ENCODE measurements at places on chromosomes 1 and 21.
A peak's percentile ranks its signal among the peaks of the same experiment; 100 is the strongest.

GRCh38 chr1:23701310-23701709, 9.7 kb downstream of the RPL11 start:
- DNase-seq: no peak

GRCh38 chr1:234396871-234397270, 23.6 kb downstream of the COA6 start:
- no peak for DNase-seq

- no peak for DNase-seq
Observed at GRCh38 chr1:200525090-200525987, 95.2 kb downstream of the KIF14 start.

DNA sequence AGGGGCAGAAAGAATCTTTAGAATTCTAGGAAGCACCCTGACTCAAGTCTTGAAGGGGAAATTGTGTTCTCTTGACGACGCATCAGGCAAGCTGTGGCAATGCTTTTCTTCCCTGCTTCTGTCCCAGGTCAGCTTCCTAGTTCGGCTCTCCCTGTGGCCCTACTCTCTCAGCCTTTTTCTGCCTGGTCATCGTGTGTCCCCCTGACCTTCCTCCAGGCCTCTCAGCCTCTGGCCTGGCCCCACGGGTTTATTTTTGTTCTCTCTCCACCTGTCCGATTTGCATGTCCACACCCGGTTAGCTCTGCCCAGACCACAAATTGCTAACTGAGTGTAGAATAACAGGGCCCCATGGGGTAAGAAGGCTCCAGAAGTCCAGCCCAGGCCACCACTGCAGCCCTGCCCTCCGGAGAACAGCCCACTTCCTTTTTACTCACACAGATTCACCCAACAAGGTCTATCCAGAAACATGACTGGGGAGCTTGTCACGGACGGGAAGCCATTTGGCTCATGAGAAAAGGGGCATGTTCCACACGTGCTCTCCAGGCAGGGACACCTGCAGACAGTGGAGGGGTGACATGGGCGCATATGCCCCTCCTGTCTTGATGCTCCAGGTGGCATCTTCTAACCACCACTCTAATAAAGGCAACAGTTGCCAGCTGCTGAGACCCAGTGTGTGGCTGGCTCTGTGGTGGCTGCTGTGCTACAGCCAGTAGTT, 9.8 kb downstream of the KCNN3 start:
- no peak for DNase-seq

- no peak for DNase-seq
Observed at GRCh38 chr1:33342041-33342723, 21.3 kb upstream of the A3GALT2 start.

GRCh38 chr1:2279210-2279639, 51.1 kb downstream of the SKI start:
- DNase-seq: no peak

GRCh38 chr1:92066321-92066720, 8.9 kb downstream of the SETSIP start:
- no peak for DNase-seq

GRCh38 chr1:109474697-109475096, 8.4 kb downstream of the SYPL2 start:
- DNase-seq: no peak

GRCh38 chr1:226533220-226533619, 15.3 kb upstream of the STUM start:
- no peak for DNase-seq

DNA sequence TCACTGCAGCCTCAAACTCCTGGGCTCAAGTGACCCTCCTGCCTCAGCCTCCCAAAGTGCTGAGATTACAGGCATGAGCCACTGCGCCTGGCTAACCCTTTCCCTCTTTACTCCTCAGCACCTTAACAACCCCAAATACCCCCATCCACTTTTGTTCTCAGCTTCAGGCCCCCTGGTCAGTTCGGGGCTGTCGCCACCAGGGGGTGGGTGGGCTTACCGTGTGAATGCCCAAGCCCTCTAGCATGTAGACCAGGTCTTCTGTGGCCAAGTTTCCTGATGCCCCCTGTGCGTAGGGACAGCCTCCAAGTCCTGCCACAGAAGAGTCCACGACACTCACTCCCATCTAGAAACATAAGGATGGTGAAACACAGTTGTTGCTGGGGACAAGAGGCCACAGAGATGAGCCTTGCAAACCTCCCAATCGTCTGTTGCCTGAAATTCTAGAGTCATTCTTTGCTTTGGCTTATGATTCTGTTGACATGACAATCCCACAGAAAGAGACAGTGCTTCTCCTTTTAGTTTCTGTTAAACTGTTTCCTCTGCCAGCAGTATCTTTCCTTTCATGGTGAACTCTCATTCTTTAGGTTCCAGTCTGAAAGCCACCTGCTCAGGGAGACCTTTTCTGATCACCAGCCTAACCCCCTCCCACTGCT, 3.8 kb upstream of the GALE start:
- no peak for DNase-seq

DNA sequence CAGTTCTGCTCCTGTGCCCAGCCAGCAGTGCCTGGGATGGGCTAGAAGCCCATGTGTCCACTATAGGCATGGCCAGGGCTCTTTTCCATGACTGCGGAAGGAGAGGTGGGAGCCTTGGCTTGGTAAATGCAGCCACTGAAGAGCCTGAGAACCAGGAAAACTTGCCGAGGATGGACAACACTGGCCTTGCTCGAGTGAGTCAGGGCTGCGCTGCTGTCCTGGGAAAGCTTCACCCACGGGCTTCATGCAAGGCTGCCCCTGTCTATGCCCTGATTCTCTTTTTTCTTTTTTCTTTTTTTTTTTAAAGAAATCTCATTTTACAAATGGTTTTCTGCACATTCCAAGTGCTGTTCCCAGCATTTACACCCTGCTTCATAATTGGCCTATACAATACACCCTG, 156.5 kb downstream of the CAMTA1 start:
- DNase-seq: no peak

DNA sequence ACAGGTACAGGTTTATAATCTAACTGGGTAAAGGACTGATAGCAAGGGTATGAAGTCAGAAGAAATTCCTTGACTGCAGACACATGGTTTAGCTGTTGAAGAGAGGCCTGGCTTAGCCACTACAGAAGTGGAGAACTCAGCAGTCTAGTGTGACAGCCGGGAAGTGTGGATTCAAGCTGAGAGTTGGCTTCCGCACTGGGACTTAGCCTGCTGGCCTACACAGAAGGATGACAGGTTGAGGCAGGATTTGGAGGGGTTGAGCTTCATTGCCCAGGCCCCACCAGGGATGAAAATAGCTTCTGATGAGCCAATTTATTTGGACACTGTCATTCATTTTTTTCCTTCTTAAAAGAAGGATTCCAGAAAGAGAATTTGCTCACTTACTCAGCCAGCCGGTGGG, 284.4 kb downstream of the PCP4 start:
- DNase-seq: no peak

DNA sequence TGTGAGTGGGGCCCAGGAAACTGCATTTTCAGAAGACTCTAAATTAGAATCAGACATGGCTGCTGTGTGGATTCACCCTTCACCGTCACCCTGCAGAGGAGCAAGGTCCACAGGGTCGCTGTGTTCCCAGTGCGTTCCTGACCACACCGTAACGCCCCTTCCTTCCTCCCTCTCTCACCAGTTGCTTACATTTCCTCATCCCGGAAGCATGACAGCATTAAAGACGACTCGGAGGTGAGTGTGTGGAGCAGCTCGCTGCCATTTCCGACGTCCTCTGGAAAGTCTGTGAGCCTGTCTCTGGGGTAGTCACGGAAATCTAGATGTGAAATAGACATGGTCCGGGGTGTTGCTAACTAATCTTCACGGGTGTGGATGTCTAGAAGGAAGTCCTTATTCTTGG, 45.9 kb downstream of the FAAP20 start:
- DNase-seq: peak; percentile 62

DNA sequence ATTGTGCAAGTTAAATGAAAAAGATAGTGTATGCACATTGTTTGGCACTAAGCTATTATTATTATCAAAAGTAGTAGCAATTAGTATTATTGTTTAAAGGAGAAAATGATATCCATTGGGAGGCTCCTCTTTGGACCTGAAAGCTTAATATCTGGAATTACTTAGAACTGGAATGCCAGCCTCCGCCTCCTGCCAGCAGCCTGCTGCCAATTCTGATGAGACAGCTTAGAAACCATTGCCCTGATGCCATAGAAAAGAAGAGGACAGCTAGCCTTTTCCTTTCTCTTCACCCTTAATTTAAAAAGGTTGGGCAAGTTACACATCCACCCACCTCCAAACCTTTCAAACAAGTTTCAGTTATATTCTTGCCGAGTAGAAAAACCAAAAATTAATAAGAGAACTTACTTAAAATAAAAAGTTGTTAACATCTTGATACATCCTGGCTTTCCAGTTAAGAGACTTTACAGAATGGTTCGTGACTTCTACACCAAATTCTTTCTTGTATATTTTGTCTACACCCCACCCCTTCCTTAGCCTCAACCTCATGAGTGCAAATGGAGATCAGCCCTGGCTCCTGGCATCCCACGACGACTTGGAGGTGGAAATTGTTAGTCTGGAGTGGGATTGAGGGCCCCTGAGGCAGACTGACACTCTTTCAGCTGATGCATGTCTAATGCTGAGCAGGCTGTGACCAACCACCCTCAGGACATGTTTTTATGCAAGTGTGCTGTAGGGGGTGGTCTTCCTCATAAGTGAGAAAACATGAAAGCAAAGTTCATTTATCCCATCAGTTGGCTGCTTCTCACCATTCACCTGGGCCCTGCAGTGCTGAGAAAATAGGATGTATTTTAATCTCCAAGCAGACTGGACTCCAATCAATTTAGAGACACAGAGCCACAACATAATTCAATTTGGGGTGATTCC, 120.6 kb downstream of the KCNJ15 start:
- DNase-seq: no peak

GRCh38 chr1:94095112-94095637, 25.8 kb downstream of the ABCA4 start:
- DNase-seq: no peak

- DNase-seq: no peak
Observed at GRCh38 chr1:167714098-167714438, 7.7 kb upstream of the MPZL1 start.

- no peak for DNase-seq
Observed at GRCh38 chr1:34816778-34817177, 24.0 kb downstream of the GJA4 start.

GRCh38 chr1:58823481-58824010, 39.7 kb upstream of the JUN start:
- DNase-seq: no peak

- DNase-seq: no peak
Observed at GRCh38 chr1:184298440-184299405, 88.1 kb upstream of the C1orf21 start.

GRCh38 chr1:45403298-45403697, 63.1 kb upstream of the MUTYH start:
- DNase-seq: no peak

- DNase-seq: no peak
Observed at GRCh38 chr1:59990470-59990869, 63.9 kb upstream of the CYP2J2 start.

DNA sequence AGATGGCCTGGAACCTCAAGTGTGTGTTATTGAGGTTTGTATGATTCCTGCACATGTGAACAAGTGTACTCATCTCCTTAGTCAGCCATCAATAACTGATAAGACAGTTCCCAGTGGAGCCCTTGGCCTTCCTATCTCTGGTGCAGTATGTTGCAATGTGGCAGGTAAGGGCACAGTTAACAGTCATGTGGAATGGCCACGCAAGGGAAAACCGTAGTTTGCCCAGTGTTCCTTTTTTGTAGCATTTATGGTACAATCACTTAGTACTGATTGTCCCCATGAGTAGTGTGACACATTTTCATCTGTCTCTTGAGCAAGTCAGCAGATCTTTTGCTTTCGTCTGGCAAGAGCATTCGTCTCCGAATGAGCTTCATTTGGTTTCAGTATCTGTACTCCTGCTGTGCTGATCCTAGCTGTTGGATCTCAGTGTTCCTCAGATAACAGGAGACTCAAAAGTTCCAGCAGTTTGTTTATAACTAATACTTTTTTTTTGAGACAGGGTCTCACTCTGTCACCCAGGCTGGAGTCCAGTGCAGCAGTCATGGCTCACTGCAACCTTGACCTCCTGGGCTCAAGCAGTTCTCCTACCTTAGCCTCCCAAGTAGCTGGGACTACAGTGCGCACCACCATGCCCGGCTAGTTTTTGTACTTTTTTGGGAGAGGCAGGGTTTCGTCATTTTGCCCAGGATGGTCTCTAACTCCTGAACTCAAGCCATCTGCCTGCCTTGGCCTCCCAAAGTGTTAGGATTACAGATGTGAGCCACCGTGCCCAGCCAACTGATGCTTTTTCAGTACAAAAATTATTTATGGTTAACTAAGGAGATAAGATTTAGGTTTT, 8.2 kb downstream of the CTPS1 start:
- DNase-seq: no peak

DNA sequence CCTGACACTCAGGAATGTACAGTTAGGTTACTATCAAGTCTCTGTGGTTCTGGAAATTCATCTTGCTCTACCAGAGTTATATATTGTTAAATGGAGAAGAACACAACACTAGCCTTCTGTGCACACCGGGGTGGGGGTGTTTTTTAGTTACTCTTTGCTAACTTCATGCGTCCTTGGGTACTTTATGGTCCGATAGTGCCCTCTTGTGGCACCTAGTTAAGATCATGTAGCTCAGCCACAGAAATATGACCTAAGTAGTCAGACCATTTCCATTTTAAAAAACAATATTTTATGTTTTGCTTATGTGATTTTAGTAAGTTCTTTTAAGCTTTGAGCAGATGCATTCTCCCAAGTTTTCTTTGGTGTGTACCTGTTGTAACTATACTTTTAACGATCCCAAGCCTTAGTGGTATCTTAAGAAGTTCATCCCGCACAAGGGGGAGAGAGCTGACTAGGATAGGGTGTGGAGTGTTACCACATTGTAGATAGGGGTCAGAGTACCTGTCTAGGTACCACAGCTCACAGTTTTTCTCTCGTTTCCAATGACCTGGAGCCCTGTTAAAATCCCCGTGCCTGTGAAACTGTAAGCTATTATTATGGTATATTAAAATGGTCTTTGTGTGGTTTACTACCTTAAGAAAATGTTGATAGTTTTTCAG, 20.6 kb upstream of the SH3D21 start:
- no peak for DNase-seq

DNA sequence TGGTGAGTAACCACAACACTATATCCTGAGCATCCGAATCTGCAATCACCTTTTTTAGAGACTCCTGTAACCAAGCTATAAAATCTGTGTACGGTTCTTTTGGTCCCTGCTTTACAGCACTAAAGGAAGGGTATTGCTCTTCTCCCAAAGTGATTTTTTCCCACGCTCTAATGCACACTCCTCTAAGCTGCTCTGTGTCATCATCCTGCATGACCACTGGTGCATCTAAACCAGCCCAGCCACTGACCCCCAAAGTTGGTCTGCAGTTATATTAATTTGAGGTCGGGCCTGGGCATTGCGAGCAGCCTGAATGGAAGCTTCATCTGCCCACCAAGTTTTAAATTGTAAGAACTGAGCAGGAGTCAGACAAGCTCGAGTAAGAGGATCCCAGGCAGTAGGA, 480.0 kb downstream of the PTPRU start:
- no peak for DNase-seq

DNA sequence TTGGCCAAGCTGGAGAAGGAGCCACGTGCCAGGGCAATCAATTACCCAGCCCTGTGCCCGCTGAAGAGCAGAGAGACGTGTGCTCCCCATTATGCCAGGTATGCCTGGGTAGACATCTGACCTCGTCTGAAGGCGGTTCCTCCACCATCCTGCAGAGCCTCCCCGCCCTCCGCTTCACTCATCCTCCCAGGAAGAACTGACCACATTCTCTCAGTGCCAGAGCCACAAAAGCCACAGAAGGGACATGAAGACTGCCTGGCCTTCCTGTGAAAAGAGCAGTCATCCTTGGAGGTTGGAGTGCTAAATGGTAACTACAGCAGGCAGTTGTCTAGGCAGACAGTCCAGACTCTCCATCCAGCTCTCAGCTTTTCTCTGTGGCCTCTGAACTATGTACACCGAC, 12.0 kb downstream of the SYT2 start:
- DNase-seq: no peak

- DNase-seq: no peak
Observed at GRCh38 chr1:93904228-93904627, 5.0 kb downstream of the GCLM start.

All from activated T-cell treated with anti-CD3 and anti-CD28 coated beads, Interleukin-2, amount 50 U/mL, for 24 hours (primary cell).